ENCODE measurements at places on chromosomes 1 and 21.

DNA sequence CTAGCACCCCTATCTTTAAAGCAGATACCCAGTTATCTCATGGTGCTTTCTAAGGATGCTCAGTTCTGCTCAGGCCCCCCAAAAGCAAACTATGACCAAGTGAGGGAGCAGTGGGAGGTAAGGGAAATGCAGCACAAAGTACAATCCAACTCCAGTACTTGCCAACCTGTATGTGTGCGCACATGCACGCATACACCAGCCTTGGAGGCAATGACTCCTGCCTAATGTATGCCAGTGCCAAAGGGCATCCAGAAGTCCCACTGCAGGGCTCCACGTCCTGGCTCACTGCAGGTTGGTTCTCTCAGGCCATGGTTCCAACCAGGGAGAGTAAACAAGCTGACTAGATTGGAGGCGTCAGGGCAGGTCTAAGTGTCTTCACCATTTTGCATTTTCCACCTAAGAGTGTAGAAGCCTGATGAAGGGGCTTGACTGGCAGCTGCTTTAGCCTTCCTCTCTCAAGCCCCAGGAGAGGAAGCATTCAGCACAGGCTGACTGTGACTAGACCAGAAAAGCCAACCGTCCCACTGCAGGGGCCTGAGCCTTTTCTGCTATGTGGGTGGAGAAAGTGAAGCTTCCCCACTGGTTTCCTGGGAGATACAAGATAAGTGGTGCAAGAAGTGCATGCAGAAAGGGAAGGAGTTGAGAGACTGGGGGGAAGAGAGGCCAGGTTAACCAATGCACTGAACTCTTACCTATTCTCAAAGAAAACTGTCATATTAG is 7.7 kb downstream of the AMIGO1 start:
- no peak for DNase-seq

DNA sequence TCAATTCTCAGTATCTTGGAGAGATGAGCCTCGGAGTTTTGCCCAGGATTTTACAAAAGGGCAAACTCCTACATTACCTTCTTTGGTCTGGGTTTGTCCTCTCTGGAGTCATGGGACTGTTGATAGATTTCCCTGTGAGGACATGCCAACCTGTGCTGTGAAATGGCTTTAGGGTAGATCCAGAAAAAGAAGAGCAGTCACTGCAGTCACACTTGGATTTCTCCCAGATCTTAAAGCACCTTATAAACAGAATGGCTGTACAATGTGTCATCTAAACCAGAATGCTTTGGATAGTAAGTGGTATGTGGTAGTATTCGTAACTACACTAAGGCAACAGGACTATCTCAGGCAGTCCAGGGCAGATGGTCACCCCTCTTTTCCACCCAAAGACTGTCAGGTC is 1.9 kb upstream of the CSRP1 start:
- no peak for DNase-seq

GRCh38 chr1:202498542-202498941 is 150.0 kb downstream of the PPP1R12B start:
- DNase-seq = no peak

DNA sequence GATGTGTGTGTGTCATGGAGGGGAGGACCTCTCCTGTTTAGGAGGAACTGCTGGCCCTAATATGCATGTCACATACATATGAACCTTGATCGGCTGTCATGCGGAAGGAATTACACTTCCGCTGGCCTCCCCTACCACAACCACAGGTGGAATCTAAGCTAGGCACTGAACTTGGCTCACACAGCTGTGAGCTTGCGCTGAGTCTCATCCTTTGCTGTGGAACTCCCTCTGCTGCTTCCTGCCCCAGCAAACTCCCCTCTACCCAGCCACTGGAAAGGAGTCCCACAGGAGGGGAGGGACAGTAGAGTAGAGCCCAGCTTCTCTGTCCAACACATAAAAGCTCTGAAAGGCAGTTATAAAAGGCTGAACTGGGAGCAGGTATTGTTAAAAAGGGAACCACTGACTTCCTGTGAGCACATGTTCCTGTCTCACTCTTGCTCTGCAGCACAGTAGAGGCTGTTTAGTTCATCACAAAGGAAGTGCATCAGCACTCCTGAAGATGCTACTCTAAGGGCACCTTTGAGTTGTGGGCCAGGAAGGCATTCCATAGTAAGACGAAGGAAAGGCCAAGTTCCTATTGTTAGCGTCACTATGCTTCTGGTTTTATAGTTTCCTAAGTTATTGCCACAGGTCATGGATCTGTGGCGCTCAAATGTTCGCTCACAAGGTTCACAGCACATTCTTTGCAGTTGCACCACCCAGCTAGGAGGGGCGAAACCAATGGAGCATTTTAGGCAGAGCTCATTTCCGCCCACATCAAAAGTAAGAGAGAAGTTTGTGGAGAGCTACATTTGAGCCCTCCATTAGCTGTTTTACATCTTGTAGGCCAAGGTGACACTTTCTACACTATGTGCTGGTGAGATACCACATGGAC is 17.7 kb upstream of the PTPRC start:
- DNase-seq = no peak

- DNase-seq = peak; percentile 98
These were observed at the start of gene FAM76A for GRCh38 chr1:27725374-27726172. Gene FAM76A, plus strand, starts transcription at chr1:27725961. Its CDS starts 120 bp downstream, at chr1:27726081.
